ENCODE measurements at places on chromosomes 1 and 21.
A peak's percentile ranks its signal among the peaks of the same experiment; 100 is the strongest.

DNA sequence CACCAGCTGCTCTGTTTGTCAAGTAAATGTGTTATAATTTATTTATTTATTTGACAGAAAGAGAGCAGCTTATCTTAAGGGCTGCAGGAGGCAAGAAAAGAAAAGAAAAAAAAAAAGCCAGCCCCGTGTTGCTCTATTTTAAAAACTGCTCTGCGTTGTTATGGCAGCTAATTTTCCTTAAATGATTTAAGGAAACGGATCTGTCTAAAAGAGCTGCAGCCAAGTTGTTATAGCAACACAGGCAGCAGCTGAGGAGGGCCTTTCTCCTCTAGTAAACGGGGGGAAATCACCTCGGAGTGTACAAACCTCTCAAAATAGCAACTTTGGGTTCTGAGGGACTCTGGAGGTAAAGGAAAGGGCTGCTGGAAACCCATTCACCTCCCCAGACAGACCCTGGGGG, 149.2 kb downstream of the BEND5 start:
- DNase-seq: no peak

- DNase-seq: no peak
Observed at GRCh38 chr1:103197216-103197615, 88.9 kb upstream of the COL11A1 start.

GRCh38 chr1:220891224-220892085, 12.2 kb downstream of the HLX start:
- DNase-seq: no peak

DNA sequence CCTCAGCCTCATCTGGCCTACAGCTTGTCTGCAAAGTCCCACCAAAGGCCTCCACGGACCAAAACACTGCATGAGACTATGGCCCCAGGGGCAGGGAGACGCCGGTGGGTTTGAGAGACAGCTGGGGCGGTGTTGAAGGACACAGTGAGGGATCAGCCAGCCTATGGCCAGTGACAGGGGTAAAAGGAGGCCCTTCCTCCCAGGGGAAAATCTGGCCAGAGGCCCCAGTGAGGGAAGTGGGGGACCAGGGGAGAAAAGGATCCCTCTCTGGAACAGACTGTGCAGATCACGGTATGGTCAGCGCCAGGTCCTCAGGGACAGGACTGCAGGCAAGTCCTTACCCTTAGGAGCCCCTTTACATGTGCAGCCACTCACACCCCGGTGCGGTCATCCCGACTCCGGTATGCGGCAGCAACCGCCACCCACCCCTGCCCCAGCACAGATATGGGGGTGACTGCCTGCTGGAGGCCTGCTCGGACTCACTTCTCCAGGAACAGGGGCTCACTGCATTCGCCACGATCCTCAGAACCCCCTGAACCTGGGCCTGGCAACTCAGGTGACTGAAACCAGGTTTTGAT, 1.3 kb downstream of the CERS2 start:
- no peak for DNase-seq

GRCh38 chr1:61501971-61502916, 222.7 kb downstream of the TM2D1 start:
- no peak for DNase-seq

DNA sequence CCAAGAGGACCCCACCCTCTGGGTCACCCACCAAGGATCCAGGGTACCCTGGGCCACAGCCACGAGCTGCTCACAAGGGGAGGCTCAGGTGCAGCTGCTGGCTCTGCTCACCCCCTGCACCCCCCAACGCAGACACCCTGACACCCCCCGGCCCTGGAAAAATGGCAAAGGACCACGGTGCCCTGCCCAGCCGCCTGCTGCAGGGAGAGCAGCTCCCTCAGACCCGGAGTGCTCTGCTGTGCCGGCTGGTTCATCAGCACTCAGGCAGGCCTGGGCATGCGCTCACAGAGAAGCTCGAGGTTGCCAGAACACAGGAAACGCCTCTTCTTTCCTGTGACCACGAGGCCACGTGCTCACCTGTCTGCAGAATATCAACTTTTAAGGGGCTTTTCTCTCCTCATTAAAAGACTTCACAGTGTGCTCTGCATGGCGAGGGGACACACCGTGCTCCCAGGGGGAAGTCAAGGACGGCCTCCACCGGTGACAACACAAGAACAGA, 4.3 kb upstream of the C1QTNF12 start:
- DNase-seq: peak; percentile 66

- DNase-seq: no peak
Observed at GRCh38 chr21:45504516-45505415, 37.5 kb downstream of the SLC19A1 start.

DNA sequence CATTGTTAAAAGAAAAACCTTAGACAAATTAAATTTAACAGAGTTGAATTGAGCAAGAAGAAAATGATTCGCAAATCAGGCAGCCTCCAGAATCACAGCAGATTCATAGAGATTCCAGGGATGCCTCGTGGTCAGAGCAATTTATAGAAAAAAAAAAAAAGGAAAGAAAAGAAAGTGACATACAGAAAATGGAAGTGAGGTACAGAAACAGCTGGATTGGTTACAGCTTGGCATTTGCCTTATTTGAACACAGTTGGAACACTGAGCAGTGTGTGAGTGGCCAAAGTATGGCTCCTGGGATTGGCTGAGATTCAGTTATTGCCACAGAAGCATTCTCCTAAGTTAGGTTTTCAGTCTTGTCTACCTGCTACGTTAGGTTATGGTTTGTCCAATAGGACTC, 9.1 kb upstream of the C21orf91 start:
- DNase-seq: no peak

DNA sequence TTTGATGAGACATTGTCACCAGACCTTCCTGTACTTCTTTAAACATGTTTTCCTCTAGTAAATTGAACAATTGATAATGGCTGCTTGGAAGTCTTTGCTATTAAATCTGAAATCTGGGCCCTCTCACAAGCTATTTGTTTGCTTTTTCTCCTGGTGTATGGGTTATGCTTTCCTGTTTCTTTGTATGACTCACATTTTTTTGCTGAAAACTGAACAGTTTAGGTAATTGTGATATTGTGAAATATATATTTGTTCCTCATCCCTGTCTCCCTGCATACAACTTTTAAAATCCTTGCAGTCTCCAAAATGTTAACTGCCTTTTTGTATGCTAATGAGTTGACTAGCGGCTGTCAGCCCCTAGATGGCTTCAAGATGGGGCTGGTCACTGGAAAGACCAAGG, 61.6 kb downstream of the MAP3K21 start:
- no peak for DNase-seq

DNA sequence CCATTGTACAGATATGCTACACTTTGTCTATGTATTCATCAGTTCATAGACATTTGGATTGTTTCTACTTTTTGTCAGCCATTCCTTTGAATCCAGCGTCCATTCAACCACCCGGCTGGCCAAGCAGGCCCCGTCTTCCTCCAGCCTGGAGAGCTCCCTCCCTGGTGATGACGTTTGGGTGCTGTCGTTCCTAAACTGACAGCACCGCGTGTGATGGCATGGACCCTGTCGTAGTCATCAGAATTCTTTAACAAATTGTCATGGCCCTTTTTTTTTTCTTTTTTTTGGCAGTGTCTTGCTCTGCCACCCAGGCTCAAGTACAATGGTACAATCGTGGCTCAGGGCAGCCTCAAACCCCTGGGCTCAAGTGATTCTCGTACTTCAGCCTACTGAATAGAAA, 138.6 kb upstream of the ERRFI1 start:
- DNase-seq: no peak

DNA sequence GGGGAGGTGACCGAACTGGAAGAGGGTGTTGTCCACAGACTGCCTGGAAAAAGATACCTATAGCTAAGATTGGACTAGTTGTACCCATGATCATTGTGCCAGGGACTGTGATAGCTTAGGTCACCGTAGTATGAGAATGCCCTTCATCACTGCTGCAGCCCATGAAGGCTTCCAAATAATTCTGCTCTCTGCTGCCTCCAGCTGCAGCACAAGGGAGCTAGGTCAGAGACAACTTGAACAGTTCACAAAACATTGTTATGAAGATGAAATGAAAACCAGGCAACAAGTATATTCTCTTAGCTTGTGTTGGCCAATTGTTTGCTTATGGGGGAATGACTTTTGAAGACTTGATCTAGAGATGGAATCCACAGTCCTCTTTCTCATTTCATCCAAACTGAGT, 246.7 kb downstream of the MRPL39 start:
- no peak for DNase-seq

DNA sequence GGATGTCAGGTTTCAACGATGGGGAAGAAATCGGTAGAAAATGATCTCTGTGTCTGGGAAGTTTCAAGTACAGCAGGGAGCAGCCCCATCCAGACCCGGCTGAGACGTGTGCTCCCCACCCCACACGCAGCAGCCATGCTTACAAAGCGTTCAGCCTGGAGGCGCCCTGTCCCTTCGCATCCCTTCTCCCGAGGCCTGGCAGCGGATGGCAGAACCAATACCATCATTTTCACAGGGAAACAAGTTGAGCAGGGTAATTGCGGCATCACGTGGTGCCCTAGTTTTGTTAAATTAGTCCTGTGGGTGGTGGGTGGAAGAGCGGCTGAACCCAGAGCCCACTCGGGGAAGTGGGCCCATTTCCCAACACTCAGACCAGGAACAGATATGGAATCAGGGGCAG, 23.9 kb downstream of the KCNAB2 start:
- DNase-seq: no peak

GRCh38 chr1:173042806-173043205, 7.9 kb downstream of the TNFSF18 start:
- DNase-seq: no peak

GRCh38 chr1:10881046-10881445, 84.6 kb upstream of the CASZ1 start:
- DNase-seq: no peak

DNA sequence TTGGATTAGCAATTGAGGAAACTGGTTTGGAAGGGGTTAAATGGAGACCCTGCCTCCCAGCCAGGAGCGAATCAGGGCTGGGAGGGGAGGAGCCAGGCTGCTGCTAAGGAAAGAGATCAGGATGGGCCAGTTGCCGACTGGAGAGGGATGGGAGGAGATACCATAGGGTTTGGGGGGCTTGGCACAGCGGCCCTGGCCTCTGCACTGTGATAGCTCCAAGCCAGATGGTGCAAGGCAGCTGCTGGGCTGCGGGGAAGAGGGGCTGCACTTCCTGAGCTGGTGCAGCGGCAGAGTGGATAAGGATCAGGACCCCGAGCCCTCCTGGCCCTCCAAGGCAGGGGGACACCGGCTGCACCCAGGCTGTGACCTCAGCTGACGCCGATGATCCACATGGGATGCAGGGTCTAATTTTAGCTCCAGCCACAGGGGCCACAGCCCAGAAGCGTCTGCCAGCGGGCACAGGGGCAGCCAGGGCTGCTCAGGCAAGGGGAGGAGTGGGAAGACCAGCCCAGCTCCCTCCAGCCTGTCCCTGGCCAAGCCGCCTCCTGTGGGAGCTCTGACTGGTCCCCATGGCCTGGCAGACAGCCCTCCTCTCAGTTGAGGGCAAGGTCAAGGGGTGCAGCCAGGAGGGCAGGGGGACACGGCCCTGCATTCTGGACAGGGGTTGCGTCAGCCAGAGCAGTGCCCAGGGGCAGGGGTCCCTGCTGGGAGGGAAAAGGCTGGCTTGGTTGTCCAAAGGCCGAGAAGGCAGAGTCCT, at the start of gene EXTL1:
Gene EXTL1 (plus strand): TSS at position 129 of the 757 bp plus-strand sequence. CDS start 872 bp downstream, outside the sequence.
- no peak for DNase-seq

- peak; percentile 36 for DNase-seq
Observed at GRCh38 chr1:206663832-206664652, 20.7 kb upstream of the MAPKAPK2 start.

DNA sequence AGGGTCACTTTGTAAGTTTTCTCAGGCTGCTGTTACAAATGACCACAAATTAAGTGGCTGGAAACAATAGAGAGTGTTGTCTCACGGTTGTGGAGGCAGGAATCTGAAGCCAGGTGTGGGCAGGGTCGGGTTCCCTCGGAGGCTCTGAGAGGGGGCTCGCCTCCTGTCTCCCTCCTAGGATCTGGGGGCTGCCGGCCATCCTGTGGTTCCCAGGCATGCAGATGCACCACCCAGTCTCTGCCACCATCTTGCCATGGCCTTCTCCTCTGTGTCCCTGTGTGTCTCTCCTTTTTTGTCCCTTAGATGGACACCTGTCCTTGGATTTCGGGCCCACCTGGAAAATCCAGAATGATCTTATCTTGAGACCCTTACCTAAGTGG, 4.8 kb downstream of the TP73 start:
- no peak for DNase-seq

DNA sequence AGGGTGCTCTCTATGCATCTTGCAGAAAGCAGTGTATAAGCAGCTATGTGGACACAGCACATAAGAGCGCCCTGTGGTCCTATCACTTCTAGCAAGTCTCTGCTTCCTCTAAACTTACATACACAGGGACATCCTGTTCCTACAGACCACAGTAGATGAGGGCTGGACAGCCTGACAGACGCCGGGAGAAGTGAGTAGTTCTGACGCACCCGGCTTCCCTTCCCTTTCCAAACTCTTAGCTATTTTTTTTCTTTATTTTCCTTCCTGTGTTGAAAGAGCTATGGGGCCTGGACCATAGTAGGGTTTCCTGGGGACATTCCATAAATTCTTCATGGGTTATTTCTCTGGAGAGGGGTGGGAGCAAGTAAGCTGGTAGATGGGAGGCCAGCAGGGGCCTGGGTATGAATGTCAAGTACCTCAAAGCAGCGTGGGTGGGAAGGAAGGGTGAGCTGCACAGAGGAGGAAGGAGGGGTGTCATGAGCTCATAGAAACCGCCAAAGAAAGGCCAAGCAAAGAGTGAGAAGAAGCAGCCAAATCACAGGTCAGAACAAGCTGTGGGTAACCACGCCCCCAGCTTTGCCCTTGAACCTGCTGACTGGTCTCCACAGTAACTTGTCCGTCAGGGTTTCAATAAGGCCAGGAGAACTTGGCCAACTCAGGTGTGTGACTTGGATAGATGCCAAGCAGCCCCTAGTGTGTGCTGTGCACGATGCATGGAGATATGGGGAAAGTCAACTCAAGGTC, 36.6 kb downstream of the PLXNA2 start:
- DNase-seq: no peak

GRCh38 chr1:94719926-94720793, 100.0 kb upstream of the SLC44A3 start:
- DNase-seq: peak; percentile 9

- DNase-seq: no peak
Observed at GRCh38 chr1:162343470-162343869, 33.2 kb downstream of the SPATA46 start.

GRCh38 chr1:43214501-43215444, 42.6 kb downstream of the CFAP57 start:
- no peak for DNase-seq

DNA sequence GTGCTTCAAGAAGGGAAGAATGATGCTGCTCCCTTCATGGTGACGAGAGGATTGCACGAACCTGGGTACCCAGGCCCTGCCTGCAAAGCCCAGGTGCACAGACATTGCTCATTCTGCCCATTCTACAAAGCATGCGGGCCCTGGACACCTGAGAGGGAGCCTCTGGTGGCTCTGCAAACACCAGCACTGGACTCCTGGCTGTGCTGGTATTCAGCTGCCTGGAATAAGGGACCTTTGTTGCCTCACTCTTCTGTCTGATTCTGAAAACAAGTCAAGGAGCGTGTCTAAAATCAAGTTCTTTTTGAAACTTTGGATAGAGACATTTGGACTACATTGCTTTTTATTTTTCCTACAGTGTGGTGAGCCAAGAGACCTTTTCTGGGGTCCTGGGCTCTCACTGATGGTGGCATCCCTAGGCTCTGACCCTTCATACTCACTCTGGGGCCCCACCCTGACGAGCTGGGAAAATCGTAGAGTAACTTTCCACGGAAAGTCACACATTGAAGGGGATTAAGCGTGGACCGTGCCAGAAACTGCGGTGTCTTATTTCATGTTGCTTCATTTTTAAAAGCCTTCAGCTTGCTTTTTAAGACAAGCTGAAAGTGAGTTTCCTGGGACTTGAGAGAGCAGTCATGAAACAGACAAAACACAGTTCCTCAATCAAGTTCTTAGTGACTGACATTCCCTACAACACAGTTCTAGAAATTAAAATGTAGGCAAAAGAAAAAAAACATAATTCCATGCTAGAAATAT, 24.0 kb downstream of the ABCA4 start:
- no peak for DNase-seq

Data from stimulated activated CD8-positive, alpha-beta memory T cell treated with anti-CD3 and anti-CD28 coated beads, Interleukin-15, amount 100 ng/mL, for 48 hours (primary cell).